Activated T-cell treated with anti-CD3 and anti-CD28 coated beads for 48 hours (primary cell): ENCODE measurements at places on chromosomes 16 and 17.

GRCh38 chr16:29745121-29745852, 503 bp downstream of the C16orf54 start:
- DNase-seq = peak; percentile 48

- no peak for DNase-seq
These were observed 22.3 kb downstream of the SEZ6 start for GRCh38 chr17:28983286-28984230.

DNA sequence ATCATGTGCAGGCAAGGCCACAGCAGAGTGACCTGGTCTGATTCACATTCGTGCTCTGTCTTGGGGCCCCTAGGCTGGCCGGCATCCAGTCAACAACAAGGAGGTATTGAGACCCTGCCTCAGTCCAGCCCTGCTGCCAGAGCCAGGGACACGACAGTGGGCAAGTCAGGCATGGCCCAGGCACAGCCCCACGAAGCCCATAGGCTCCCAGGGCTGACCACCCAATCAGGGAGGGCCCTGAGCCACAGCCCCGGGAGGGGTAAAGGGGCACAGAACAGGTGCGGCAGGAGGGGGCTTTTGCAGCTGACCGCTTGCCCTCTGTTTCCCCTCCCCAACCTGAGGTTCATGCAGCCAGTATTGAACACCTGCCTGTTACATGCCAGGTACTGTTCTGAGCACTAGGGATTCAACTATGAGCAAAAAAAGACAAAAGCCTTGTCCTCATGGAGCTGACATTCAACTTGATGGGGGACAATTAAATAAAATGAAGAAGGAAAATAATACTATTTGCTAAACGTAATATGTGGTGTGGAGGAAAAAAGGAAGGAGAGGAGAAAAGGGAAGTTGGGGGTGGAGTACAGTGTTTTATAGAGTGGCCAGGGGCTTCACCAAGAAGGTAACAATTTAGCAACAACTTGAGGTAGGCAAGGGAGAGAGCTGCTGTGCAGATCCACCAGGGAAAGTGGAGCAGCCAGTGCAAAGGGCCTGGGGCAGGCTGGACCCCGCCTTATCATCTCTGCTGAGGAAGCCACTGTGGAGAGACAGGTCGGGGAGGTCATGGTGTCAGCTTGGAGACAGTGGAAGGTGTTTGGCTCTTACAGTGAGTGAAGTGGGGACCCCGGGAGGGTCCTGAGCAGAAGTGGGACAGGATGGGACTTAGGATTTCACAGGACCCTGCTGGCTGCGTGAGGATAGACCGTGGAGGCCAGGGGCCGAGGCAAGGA, 6.1 kb downstream of the DRC3 start:
- no peak for DNase-seq

DNA sequence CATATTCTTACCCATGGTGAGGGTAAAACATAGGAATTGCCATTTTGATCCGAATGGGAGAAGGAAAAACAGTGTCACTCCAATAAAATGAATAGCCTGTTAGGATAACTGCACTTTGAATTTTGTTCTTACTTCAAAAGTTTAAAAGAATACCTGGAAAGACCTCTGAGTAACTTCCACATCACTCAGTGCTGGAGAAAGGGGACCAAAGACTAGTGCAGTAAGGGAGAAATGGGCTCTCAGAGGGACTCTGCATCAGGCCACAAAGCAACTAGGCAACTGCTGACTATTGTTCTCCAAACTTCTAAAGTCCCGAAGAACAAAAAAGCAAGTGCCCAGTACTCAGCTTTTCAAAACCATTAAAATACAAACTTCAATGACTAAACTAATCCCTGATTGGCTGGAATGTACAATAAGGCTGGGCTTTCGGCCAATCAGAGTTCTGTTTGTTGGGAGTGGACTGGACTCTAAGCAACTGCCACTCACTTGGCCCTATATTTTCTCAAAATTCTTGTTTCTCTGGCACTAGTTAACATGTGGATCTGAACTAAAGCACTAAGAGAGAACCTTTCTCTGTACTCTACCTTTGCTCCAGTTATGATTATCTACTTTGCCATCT, 6.2 kb downstream of the DNAJC7 start:
- no peak for DNase-seq

DNA sequence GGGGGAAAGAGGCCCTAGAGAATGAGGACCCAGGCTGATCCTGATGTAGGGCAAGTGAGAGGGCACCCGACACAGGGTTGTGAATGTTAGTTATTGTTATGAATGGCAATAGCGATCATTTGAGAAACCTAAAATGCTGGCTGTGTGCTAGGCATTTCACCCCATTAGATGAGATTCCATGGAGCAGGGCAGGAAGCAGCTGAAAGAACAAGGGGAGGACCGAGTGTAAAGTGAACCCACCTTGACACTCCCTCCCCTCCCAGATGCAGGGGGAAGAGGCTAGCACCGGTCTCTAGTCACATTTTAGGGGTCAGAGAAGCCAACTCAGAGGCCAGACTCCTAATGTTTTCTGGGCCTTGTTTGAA, 553 bp upstream of the CORO6 start:
- DNase-seq = no peak

- no peak for DNase-seq
These were observed 18.9 kb upstream of the TBX21 start for GRCh38 chr17:47713980-47714700.

GRCh38 chr16:47058295-47059086, 85.0 kb upstream of the DNAJA2 start:
- no peak for DNase-seq

- DNase-seq = no peak
These were observed 22.6 kb upstream of the CACNG4 start for GRCh38 chr17:66941773-66942450.

DNA sequence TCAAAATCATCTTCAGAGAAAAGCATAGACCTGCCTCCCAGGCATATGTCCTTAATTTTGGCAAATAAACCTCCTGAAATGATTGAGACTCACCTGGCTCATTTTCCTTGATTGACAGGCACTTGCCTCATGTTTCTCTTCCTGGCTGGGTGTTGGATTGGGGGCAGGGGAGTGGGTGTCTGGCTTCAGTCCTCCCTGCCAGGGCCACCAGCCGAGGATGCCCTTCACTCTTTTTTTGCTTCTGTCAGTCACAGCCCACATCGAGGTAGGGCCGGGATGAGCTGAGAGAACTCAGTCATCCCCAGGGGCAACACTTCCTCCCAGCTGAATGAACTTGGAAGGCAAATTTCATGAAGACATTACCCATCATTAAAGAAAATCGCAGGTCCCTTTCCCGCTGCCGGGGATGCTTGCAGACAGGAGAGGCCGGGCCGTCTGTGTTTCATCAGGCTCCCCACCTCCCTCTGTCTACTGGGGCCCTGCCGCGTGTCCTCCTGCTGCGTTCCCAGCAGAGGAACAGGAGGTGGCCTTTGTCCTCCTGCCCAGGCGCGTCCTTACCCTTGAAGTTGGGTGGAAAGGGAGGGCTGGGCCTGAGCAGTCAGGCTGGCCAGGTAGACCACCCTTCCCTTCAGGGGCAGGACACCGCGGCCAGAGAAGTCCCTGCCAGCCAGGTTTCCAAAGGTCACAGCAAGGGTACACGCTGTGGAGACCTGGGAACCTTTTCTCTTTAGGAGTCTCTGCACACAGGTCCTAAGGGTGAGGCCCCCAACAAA, 11.2 kb upstream of the DNAH17 start:
- no peak for DNase-seq

DNA sequence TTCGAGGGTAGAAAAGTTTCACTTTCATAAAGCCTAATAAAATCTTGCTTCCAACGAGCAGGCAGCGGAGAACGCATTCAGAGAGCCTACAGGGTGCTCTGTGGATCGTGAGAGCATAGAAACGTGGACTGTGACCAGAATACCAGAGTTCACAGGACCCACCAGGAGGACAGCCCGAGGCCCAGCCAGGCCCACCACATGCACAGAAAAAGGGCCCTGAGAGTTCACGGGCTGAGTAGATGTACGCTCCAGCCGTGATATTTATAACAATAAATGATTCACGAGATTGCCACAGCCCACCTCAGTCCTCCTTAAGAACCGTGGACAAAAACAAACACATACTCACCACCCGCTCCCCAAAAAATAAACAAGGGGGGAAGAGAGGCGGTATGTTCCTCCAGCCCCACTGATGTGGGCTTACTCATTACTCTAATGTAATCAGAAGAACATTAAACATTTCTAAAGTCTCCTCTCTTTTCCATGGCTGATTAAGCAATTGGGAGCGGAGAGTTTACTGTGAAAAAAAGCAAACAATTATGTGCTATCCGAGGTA, 207.2 kb downstream of the C16orf78 start:
- DNase-seq = no peak

- DNase-seq = no peak
These were observed 14.3 kb downstream of the PIEZO1 start for GRCh38 chr16:88770461-88771293.

DNA sequence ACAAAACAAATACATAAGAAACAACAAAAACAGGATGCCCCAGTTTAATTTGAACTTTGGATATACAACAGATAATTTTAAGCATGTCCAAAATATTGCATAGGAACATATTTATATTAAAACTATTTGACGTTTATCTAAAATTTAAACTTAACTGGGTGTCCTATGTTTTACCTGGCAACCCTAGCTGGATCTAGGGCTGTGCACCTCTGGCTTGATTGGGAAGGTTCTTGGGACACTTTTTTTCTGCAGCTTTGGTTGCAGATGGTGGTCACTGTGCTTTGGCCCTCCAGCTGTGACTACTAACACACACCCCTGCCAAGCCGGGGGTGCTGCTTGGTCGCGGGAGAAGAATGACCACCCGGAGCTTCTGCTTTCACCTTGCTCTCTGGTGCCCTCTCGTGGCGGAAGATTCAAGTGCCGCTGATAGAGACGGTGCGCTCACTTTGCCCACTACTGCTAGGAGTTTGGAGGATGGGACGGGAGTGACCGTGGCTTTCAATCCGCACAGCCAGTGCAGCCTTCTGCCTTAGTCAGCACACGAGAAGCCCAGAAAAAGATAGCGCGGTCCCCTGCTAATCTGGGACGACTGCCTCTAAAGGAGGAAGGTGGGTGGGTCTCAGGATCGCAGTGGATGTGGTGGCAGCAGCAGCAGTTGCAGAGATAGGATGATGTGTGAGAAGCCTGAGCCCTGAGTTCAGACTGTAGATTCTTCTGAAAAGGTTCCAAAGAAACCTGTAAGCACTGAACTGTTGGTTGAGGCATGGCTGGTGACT, 6.7 kb downstream of the SPACA3 start:
- peak; percentile 57 for DNase-seq

DNA sequence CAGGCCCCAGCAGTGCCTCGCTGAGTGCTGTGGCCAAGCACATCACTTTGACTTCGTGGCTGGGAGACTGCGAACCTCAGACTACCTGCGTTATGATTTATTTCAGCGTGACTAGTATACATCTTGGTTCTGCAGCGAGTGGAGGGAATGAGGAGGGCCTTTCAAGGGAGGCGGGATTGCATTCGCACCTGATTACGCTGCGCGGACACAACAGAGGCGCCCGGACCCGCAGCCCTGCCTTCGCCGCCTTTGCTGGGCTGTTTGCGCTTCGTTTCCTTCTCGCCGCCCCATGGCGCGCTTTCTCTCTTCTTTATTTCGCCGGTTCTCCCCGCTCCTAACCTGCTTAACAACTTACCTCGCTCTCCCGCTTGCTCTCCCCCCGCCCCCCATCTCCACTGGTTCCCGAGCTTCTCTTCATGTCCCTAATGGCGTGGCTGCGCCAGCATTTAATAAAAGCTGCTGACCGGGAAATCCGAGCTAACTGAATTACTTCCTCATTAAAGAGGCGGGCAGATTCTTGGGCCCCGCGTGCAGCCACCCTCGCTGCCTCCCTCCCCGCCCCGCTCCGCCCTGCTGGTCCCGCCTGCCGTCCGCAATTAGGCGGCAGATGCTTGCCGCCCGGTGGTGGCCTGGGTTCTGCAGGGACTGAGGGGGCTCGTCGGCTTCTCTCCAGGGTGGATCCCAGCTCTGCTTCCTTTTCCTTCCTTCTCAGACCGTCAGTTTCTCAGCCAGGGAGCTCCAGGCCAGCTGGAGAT, 257.6 kb upstream of the SDK2 start:
- DNase-seq = peak; percentile 14

DNA sequence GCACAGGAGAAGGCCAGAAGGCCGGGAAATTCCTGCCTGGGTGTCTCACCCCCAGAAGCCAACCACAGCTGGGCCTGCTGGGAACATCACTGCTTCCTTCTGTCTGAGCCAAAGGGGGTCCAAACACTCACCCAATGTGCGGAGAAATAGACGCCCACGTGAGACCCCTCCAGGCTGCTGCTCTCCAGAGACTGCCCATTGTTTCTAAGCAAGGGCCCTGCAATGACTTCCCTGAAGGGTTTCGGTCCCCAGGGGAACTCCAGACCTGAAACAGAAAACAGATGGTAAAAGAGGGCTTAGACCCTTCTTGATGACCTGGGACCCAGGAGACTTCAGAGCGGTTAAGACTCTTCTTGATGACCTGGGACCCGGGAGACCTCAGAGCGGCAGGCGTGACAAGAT, 41.3 kb downstream of the MRM3 start:
- DNase-seq = no peak

DNA sequence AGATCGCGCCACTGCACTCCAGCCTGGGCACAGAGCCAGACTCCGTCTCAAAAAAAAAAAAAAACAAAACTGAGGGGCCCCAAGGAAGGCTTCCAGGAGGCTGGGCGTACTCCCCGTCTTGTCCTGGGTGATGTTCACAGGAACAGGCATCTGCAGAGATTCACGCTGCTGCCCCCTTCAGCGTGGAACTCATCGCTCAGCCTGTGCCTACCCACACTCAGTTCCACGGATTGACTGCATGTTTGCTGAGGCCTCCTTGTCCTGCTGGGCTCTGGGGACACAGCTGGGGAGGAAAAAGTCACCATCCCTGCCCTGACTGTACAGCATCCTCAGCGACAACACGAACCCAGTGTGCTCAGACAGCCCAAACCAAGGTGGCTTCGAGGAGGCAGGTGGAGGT, 12.9 kb upstream of the OSGIN1 start:
- DNase-seq = no peak

- no peak for DNase-seq
These were observed 276.6 kb upstream of the TNRC6C start for GRCh38 chr17:77681861-77682260.

DNA sequence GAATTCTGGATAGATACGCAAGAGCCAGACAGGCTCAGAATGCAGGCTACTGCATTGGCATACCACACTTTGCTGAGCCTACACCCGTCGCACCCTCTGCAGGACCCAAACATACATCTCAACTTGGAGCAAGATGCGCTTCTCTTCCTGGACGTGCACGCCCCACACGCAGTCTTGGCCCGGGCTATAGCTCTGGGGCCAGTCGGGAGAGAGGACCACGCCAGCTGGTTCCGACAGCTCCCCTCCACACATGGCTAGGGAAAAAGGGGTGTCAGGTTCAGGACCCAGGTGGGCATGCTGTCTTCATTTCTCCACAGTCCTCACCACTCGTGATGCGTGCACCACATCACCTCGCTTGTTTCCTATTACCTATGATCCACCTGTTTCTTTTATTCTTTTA, 15.1 kb upstream of the CDIPT start:
- DNase-seq = no peak

- no peak for DNase-seq
These were observed 10.3 kb downstream of the TNRC6C start for GRCh38 chr17:77968788-77969187.

DNA sequence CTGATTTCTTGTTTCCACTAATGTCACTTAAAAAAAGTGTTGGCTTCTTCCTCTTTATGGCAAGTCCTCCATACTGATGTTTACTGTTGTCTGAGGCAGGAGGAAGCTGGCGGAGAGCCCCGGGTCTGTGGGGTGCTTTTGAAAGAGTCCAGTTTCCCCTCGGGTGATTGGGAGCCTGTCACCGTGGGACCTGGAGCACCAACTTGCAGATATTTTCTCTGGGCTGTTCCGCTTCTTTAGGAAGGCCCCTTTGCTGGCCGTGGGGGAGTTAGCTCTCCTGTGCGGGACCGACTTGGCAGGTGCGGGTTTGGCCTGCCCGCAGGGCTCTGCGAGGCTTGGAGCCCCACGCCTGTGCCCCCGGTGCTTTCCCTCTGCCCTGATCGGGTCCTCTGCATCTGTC, 3.1 kb downstream of the BANP start:
- DNase-seq = no peak
